CD8-positive, alpha-beta memory T cell (primary cell): ENCODE measurements at places on chromosomes 3 and 15.

DNA sequence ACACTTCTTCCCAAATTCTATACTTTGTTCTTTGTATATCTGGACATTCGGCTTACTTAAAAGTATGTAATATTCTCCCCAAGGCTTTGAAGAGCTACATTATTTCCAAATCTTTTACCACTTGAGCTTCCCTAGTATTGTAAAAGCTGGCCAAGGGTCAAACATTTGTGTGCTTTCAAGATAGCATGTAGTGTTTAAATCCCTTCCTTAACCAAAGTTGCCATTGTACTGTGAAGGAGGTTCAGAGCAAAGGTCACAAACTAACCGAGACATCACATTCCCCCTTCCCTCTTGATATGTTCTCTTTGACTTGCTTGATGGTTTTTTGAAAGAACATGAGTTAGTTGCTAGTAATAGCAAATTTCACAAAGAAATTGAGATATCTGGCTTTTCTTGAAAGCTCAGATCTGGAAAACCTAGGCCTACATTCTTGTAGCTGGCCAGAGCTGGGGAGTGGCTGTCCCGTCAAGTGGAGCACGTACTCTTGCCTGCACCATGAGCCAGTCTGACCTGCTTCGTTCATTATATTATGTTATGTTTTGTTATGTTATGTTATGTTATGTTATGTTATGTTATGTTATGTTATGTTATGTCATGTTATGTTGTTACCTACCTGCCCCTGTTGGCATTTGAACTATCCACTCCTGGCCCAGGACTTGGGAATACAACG lies 60.2 kb downstream of the FILIP1L start:
- DNase-seq: no peak

- no peak for DNase-seq
These were observed 12.3 kb upstream of the PHLDB2 start for GRCh38 chr3:111846717-111847116.

DNA sequence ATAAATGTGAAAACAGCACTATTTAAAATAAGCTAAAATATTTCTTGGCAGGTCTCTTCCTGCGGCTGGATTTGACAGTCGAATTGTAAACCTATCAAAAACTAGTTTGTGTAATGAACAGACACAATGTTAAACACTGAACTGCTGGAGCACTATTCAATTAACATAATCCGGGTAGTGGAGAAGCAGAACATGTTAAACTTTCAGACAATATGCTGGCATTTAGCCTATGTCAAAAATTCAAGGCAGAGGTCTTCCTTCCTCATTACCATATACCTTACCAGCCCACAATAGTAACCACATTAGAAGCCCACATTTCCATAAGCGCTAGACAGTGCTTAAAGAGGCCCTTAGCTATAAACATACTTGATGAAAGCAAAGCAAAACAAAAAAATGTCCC lies 1042.9 kb downstream of the ROBO1 start:
- no peak for DNase-seq

DNA sequence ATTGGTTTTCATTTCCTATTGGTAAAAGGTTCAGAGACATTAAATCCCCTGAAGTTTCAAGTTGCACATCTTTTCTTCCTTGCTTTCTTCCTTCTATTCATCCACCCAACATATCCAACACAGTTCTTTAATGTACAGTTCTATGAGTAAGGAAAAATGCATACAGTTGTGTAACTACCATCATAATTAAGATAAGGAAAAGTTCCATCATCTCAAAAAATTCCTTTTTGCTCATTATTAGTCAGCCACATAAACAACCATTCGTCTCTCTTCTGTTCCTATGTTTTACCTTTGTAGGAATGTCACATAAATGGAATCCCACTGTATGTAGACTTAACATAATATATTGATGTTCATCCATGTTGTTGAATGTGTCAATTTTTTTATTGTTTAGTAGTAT lies 211.1 kb upstream of the ADAMTS9 start:
- no peak for DNase-seq

DNA sequence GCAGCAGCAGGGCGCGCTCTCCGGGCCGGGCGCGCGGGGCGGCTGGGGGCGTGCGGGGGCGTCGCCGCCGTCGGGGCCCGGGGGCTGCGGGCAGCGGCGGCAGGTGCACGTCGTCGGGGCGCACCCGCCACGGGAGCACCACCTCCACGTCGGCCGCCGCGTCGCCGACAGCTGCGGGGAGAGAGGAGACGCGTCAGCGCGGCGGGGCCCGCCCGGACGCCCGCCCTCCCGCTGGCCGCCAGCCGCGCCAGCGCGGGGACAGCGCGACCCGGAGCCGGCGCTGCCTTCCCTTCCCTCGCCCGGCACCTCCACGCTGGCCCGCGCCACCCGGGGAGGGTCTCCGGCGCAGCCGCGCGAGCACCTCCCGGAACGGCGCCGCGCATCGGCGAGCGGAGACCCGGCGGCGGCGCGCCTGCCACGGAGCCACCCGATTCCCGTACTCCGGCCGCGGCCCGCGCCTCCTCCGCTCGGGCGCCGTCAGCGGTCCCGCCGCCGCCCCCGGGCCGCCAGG lies 481 bp downstream of the ADAMTS17 start:
- DNase-seq: peak; percentile 31

DNA sequence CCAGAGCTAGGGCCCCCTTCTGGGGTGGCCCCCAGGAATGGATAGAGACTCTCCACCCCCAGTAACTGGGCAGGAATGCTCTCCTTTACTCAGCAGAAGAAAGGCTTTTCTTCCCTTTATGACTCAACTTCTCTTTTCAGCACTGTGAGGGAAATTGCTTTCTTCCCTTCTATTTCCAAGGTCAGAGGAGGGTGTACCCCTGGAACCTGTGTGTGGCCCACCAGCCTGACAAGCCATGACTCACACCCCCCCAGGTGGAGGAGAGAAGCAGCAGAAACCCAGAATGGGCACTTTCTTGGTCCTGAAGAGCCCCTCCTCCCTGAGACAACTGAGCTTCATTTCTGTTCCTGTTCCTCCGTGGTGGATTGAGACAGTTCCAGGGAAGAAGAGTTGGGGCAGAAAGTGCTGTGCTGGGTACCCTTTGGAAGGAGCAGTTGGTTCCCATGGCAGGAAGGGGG lies 2.7 kb upstream of the ANKRD63 start:
- DNase-seq: no peak

DNA sequence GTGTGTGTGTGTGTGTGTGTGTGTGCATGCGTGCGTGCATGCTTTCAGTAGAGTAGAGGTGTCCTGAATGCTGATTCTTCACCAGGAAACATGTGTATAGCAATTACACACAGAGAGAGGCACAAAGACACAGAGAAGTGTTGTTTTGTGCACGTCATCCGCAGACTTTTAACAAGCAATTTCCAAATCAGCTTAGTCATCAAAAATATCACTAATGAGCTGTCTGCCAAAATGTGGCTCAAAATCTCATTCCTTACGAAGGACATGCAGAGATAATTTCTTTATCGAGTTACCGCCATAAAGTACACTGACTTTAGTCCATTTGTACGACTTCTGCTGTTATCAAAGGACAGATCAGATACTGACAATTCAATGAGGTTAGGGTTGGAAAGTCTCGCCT lies 274.9 kb upstream of the RARB start:
- no peak for DNase-seq

GRCh38 chr3:150409512-150410310 lies 1.6 kb downstream of the TSC22D2 start:
- peak; percentile 64 for DNase-seq

GRCh38 chr3:86923071-86923491 lies 67.9 kb downstream of the VGLL3 start:
- DNase-seq: no peak

GRCh38 chr3:107366766-107367165 lies 10.5 kb upstream of the CCDC54 start:
- no peak for DNase-seq

DNA sequence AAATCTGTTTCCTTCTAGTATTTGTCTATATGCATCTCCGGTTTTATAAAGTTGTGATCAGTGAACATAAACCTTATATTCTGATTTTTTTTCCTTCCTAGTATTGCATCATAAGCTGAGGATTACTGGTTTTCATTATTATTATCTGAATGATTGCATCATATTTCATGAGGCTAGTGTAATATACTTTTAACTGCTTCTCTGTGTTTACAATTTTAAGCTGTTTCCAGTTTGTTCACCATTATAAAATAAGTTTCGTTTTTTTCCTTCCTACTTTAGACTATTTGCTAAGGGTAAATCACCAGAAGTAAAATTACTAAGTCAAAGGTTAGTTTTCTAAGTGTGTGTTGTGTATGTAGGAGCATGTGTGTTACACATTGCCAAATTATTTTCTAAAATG lies 20.2 kb downstream of the SEMA6D start:
- no peak for DNase-seq

DNA sequence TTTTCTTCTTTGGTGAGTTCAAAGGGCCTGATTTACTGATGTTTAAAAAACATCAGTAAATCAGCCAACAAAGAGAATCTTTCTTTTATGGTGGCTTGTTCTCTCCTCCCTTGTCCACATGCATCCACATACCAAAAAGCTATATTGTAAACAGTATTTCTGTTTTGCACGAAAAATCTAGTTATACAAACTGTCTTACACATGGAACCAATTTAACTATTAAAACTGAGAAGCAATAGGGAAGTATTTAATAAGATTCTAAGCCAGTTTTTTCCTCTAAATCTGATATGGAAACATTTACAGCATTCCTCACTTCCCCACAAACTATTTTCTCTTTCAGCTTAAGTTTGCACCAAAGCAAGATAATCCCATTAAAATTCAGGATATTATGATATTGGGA lies 110.8 kb upstream of the ICE2 start:
- DNase-seq: no peak

DNA sequence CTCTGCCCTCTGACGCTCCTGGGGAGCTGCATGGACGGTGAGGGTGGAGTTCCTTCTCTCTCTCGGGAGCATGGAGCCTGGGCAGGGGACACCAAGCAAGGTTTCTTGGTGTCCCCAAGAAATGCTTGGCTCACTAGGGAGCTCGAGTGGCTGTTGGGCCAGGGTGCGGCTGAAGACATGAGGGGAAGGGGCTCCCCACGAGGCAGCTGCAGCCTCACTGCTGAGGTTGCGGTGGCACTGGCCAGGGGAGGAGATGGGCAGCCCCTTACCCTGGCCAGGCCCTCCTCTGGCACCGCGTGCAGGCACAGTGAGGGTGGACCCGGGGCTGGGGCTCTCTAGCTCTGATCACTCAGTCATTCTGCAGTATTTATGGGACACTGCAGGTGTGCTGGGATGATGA lies 43.5 kb upstream of the SLC41A3 start:
- no peak for DNase-seq

GRCh38 chr3:56157693-56158362 lies 310.4 kb downstream of the ERC2 start:
- DNase-seq: no peak

DNA sequence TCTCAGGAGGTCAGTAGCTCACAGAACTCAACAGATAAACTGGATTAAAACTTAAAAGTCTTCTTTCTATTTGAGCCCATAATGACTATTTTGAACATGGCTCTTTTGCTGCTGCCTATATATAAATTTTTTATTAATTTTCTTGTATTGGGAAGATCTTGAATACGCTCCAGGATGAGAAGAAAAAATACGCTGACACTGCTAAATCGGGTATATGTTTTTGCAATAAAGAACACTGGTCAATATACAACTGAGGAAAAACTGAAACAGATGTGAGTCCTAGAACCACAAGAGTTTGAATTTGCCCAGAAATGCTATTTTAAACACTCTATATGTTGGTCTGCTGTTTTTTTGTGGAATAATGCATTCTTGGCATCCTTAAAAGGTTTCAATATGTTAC lies 20.6 kb downstream of the WNT5A start:
- DNase-seq: no peak

DNA sequence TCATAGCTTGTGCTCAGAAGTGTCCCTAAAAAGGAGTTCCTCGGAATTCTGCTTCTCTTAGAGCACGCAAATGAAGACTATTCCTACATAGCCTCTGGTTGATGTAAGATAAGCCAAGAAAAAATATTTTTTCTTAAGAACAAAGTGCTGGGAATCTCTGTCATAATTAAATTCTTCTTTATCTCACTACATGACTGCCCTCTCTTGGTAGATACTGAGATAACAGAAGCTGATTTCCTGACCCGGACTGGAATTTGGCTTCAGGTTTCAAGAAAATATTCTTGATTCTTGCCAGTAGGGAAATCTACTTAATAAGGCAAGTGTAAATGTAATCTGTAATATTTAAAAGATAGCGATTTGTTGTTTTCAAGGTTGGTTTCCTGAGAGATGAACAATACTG lies 31.3 kb upstream of the SETMAR start:
- no peak for DNase-seq

GRCh38 chr3:182713743-182714517 lies 79.4 kb upstream of the ATP11B start:
- DNase-seq: no peak

GRCh38 chr15:79083154-79083553 lies 7.4 kb downstream of the RASGRF1 start:
- DNase-seq: no peak

DNA sequence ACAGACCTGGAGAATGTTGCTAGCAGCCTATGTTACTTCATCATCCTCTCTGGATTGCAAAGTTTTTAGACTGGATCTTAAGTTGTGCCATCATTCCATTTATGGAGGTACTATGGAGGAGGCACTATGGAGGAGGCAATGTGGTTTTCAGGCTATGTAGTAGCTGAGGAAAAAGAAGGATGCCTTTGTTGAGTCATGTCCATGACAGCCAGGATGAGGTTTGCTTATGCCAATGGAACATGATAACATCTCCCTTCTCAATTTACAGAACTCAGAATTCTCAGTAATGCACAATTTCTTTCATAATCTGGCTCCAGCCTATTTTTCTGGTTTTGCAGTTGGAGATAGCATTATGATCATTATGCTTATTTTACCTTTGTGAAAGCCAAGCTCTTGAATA lies 65.9 kb upstream of the TMEM108 start:
- no peak for DNase-seq

DNA sequence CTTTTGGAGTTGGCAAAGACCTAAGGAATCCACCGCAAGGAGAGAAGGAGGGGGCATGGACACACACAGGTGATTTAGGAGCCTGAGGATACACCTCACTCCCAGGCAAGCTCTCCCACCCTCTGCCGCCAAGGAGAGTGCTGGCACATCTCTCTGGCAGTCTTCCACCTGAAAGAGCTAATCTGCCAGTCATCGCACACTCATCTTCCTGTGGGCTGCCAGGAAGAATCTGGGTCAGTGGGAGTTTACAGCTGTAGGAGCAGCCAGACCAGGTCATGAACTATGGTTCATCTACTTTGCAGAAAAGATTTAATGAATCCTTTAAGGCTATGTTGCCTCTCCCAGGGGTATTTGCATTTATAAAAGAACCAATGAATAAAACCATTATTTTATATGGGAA lies 170.6 kb upstream of the TSC22D2 start:
- no peak for DNase-seq

GRCh38 chr15:84736375-84736774 lies 12.0 kb upstream of the ZNF592 start:
- peak; percentile 33 for DNase-seq

GRCh38 chr3:81459733-81460132 lies 301.7 kb downstream of the GBE1 start:
- DNase-seq: no peak
